ENCODE measurements at places on chromosomes 4 and X.

DNA sequence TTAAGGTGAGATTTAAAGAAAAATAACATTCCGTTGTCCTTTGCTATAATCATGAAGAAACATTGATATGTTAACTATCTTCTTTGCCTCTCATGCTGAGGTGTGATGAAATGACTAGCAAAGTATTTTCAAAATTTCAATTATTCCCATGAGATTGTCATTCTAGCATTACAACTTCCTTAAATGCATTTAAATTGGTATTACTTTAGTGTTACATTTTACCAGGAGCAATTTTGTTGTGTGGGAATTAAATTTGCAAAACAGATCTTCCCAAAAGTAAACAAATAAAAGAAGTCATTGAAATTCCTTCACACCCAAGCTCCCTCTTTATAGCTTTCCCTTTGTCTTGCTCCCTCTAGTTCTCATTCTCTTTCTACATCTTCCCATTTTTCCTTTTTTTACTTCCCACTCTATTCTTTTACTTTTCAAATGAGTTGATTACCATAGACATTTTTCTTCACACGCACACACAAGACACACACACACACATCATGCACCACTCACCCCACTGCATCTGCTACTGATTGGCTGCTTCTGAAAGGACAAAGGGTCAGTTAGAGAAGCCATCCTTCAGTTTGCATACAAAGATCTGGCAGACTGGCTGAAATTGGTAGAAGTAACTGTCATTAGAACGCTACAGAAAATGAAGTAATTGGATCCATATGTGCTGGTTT, 10.0 kb upstream of the APELA start:
- no peak for DNase-seq

- no peak for DNase-seq
These were observed 119.0 kb upstream of the GNPDA2 start for GRCh38 chr4:44845309-44845708.

DNA sequence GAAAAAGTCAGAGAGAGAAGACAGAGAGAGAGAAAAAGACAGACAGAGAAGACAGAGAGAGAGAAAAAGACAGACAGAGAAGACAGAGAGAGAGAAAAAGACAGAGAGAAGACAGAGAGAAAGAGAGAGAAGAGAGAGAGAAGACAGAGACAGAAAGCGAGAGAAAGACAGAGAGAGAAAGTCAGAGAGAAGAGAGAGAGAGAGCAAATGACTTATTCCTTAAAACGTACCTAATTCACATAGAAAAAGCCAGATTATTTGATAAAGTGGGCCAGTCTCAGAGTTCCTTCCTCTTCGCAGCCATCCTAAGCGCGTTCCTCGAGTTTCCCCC, 7.4 kb upstream of the SHOX start:
- DNase-seq = no peak

- no peak for DNase-seq
These were observed 133.1 kb downstream of the ARAP2 start for GRCh38 chr4:36111172-36111571.

DNA sequence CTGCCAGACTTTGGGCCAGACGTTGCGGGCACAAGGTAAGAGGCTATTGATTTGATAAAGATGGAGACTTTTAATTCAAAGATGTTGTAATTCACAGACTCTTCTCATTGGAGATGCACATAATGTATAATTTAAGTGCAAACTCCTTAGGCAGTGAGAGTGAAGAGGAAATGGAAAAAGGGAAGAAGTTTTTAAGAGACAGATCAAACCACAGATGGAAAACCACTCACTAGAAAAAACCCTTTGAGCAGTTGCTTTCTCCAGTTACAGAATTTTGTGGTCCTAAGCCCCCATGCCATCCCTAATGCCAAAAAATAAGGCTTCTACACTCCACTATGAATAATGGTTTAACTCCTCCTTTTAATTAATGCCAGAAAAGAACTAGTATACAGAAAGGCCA, 977.1 kb upstream of the PRKX start:
- DNase-seq = no peak

- no peak for DNase-seq
These were observed 143.8 kb upstream of the PPARGC1A start for GRCh38 chr4:24033626-24034025.

GRCh38 chrX:80846247-80846646, 36.6 kb upstream of the BRWD3 start:
- DNase-seq = no peak

DNA sequence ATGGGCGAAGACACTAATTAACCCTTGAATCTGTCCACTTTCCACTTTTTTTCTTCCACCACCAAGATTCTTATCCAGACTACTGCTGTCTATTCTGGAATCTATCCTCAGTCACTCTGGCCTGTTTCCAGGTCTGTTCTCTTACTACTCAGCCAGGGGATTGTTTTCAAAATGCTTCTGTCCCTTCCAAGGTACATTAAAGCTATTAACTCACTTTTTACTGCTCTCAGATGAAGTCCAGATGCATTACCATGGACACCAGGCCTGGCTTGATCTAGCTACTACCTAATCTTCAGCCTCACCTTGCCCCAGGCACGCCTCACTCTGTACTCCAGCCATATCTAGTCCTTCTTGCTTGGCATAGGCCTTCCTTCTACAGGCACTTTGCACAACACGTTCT, 66.4 kb downstream of the GALNT7 start:
- no peak for DNase-seq

- DNase-seq = no peak
These were observed 64.1 kb upstream of the GPM6A start for GRCh38 chr4:175875993-175876771.

DNA sequence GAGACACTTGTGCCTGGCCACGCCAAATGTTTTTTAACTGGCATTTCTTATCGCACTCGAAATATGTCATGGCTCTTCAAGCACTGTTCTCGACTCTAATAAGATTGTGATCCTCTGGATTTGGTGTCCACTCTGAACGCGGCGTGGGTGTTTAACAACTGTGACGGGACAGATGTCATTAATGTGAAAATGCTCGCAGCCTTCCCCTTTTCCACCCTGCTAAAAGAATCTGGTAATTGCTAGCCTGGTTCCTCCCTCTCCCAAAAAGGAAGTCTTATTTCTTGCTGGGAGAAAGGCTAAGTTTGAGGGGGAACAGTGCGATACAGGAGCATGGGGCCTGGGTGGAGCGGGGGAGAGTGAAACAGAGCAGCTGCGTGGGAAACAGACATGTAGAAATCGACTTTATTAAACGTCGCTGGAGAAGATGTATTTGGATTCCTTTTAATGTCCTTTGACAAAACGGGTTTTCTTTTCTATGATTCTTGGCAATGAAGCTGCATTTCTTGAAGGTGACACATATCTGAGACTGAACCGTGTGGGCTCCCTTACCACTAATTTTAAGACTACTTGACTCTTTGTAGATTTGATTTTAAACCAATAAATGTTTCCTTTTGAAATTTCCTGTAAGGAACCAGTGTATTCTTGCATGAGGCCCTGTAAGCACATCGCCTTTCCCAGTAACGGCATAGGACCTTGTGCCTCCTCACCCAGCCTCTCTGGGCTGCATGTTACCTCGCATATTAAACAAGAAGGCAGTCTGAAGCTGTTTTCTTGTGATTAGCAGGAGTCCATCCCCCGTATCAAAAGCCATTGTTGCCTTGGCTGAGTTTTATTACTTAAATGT, 17.8 kb downstream of the TBC1D1 start:
- no peak for DNase-seq

DNA sequence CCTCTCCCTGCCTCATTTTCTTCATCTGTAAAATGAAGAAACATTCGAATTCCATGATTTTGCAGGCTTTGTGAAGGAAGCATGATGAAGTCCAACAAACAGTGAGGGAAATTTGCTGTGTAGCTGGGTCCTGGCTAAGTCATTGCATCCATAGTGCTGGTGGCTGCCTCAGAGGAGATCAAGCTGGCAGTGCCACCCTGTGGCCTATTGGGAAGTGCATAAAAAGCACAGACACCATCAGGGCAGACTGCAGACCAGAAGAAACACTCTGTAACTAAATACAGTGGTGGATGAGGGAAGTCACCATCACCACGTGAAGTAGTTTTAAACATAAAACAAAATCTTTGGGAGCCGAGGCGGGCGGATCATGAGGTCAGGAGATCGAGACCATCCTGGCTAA, 40.7 kb upstream of the DDX3X start:
- no peak for DNase-seq

GRCh38 chrX:22481436-22481835, 208.7 kb downstream of the CBLL2 start:
- no peak for DNase-seq

- no peak for DNase-seq
These were observed 140.8 kb upstream of the GATB start for GRCh38 chr4:151901631-151902030.

- no peak for DNase-seq
These were observed 8.4 kb downstream of the MSL3 start for GRCh38 chrX:11766487-11766886.

GRCh38 chr4:115187136-115187535, 73.7 kb upstream of the NDST4 start:
- no peak for DNase-seq

- no peak for DNase-seq
These were observed 41.9 kb downstream of the GPC3 start for GRCh38 chrX:133943507-133943906.

DNA sequence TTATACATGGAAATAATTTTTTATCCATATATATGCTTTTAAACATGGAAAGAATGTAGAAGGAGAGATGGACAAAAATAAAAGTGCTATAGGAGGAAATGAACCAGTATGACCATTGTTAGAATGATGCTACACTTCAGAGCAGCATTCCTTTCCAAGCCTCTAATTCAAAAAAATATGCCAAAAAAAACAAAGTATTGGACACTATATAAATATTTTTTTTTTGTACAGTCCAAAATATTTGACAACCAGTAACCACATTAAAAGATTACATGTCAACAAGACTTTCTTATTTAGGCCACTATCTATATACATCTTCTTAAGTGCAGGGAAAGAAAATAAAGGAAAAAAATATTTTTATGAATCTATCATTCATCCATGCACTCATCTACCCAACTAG, 198.6 kb downstream of the LRBA start:
- no peak for DNase-seq

GRCh38 chr4:124910327-124910726, 197.8 kb upstream of the ANKRD50 start:
- DNase-seq = no peak

DNA sequence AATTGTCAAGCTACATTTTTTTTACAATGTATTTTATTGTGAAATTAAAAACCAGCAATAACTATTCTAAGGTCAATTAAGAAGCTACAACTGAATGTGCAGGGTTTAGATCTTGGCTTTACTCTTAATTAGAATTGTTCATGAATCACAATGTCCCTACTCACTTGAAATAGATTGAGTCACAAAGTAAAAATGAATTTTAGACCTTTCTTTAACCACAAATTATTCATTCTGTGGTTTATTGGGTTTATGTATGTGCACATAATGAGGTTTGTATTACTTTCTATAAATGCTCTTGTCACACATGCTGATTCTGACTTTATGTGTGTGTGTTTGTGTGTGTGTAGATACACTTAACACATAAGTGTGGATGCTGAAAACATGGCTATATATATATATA, 647.0 kb upstream of the AADAT start:
- no peak for DNase-seq

- DNase-seq = no peak
These were observed 13.3 kb downstream of the CETN2 start for GRCh38 chrX:152817078-152817764.

DNA sequence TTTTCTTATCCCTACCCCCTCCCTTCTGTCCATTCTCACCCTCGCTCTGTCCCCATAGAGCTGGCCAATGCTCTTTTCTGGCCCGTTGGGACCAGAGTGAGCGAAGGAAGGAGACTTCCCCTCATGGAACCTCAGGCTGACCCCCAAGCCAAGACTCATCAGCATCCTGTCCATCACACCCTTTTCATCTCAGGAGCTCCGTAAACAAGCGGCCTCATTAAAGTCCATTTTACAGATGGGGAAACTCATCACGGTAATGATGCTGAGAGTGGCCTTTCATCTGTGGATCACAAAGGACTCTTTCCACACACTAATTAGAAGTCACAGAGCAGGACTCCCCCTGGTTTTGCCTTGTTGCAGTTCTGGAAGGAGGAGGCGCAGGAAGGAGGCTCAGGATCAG, 67.4 kb upstream of the SLC34A2 start:
- DNase-seq = no peak

GRCh38 chr4:48954314-48954713, 31.8 kb upstream of the CWH43 start:
- no peak for DNase-seq

DNA sequence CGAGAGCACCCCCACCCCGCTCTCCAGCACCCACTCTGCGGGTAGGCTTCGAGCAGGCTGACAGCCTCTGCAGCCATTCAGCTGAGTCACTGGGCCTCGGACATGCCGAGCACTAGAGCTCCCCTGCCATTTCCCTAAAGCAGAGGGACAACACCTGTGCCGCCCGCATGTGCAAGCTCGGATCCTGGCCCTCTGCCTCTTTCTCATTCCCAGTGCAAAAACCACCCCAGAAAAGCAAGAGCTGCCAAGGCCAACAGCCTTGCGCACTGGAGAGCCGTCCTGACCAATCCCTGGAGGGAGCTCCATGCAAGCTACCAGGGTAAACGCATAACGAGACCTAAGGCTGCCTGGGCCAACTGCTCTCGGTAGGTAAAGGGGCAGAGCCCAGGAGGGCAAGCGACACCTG, 5.3 kb downstream of the HCFC1 start:
- no peak for DNase-seq

- no peak for DNase-seq
These were observed 27.0 kb upstream of the TMEM131L start for GRCh38 chr4:153438916-153439756.

- DNase-seq = no peak
These were observed 382.5 kb downstream of the ANKRD50 start for GRCh38 chr4:124330045-124330444.

DNA sequence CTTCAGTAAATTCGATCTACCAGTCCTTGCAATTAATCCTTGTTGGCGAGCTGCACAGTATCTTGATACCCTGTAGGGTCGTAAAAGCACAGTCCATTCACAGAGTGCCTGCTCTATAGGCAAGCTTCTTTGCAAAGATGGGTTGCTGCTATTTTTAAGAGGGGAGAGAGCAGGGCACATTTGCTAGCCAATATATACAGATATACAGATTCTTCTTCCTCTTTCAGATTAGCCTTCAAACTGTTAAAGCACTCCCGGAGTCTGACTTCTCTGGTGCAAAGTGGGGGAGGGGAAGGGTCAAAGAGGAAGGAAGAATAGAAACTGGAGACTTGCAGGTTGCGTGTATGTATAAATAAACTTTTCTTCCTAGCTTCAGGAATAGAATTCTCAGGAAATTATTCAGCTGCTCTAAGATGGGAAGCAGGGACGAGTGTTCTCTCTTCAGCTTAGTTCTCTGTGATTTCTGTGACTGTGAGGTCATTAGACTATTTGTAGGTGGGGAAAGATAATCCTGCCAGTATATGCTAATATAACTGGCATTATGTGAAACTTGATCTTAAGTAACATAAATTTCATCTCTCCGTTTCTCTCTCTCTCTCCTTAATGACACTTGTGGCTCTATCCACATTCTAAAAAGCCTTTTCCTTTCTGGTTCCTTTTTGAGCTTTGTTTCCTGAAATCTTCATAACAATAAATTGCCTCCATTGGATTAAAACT, at the start of gene CYSLTR1:
TSS of gene CYSLTR1 (minus strand) at position 242 of the 717 bp plus-strand sequence. CDS start 53,865 bp downstream, outside the sequence.
- no peak for DNase-seq

- no peak for DNase-seq
These were observed 65.8 kb downstream of the TEC start for GRCh38 chr4:48203819-48204218.

Data from stimulated activated CD4-positive, alpha-beta T cell treated with anti-CD3 and anti-CD28 coated beads, Interleukin-1b, Interleukin-23, amount 100 ng/mL, for 1 hour (primary cell).